ENCODE measurements at places on chromosomes 7 and 10.

DNA sequence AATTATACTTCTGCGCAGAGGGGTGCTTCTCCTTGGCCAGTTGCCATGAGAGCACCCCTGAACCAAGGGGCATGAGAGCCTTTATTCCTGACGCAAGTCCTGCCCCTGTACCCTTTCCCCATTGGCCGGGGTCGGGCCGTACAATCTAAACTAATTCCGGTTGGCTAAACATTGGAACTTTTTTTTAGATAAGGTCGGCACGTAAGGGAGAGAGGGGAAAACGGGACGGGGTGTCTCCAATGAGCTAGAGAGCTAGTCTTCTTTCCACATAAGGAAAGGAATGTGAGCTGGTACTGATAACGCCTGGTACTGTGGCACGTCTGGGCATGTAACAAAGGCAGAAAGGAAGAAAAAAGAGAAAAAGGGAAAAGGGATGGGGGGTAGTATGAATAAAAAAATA, 96.9 kb downstream of the CD36 start:
- DNase-seq: no peak

DNA sequence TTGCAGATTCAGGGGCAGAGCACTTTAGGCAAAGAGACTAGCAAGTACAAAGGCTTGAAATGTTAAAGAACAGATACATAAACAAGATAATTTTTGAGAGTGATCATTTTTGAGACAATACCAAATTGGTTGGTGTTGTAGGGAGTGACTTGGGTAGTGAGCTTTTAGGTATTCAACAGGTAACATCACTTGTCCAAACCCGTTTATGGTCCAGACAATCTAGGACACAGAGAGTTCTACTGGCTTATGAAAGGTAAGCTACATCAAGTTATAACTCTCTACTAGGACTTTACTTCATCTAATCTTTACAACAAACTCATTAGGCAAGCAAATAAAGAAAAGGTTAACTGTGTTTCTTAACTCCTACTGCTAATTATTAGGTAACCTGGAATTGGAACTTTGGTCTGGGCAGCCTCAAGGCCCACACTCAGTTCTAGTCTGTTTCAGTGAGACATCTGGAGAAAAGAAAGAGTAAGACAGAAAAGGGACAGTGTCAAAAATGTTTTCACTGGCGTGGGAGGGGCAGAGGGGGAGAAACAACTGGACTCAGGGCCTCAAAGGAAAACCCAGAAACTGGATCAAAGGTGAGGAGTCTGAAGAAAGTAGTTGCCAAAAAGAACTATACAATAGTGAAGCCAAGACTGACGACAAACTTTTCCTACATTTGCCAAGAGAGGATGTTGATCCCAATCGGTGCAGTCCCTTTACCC, 39.2 kb downstream of the GNAT3 start:
- DNase-seq: no peak

DNA sequence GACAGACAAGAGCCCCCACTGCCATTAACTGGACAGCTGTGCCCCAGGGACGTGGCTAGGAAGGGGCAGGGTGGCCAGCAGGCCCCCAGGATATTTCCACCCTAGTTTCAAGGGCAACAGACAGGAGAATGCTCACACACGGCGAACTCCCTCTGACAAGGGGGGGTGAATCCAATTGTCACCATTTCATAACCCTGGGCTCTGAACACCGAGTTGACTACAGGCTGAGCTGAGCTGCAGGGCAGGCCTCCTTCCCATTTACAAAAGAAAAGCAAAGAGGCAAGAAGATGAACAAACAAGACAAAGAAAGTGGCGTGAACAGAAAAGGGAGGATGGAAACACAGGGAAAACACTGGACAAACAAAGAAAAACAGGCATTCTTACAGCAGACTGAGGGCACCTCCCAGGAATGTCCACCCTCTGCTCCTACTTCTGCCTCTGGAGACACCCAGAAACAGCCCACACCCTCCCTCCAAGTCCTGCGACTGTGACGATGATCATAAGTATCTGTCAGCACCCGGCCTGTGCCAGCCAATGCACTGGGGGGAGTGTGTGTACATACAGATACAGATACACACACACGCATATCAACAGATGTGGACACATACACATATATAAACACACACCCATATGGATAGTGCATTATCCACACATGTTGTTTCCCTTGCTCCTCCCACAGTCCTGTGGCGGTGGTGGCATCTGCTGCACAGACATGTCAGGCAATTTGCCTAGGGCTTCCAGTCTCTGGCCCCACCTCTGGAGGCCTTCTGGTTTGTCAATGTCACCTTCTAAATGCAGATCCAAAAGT, 66.2 kb downstream of the FAM53B start:
- no peak for DNase-seq

- DNase-seq: no peak
Measured at GRCh38 chr7:65832281-65832680, 40.6 kb upstream of the VKORC1L1 start.

DNA sequence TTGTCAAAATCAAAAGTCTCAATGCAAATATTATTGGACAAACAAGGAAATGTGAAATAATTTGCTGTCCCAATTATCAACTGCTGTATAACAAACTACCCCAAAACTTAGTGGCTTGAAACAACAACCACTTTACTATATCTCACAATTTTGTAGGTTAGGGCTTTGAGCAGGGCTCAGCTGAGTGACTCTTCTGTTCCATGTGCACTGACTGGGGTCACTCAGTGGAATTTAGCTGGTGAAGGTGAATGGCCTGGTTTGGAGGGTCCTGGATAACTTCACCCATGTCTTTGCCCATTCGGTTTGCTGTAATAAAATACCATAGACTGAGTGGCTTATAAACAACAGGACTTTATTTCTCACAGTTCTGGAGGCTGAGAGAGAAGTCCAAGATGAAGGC, 3.7 kb upstream of the GSDME start:
- DNase-seq: no peak

- peak; percentile 8 for DNase-seq
Measured at GRCh38 chr10:31320550-31321211, 1.7 kb downstream of the ZEB1 start.

DNA sequence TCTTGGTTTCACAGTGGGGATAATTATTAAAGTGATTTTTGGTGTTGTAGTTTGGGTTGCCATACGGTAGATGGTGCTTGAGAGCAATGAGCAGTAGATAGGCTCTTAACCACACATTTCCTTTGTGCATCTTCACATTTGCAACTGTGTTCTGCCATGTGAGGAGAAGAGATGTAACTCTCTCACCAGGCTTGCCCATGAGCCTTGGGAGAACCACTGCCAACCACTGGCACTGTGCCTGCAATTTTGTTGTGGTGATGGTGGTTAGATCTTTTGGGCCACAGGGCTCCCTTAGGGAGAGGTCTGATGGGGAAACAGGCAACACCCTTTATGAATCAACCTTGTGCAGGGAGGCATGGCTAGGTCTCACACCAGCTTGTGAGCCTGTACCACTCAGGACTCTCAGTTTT, 204.3 kb downstream of the CCDC7 start:
- peak; percentile 24 for DNase-seq

- no peak for DNase-seq
Measured at GRCh38 chr7:141094336-141095070, 20.6 kb downstream of the TMEM178B start.

DNA sequence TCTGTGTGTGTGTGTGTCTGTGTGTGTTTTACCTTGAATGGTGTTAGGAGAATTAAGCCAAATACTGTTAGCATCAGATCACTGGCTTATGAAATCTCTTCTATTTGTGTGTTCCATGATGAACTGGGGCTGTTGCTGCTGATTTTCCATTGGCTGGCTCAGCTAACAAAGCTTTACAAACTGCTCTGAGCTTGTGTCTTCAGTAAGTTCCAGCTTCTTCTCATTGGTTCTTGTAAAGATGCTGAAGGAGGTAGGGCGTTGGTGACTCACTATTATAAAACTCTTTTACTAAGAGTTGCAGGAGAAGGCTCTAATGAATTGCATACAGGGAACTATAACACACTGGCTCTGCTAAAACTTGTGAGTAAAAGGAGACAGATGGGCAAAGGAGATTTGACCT, 136.4 kb upstream of the PRKCQ start:
- DNase-seq: no peak

GRCh38 chr7:44538798-44539668, 2.1 kb downstream of the NPC1L1 start:
- DNase-seq: no peak

- DNase-seq: no peak
Measured at GRCh38 chr10:12638781-12639180, 289.4 kb downstream of the CAMK1D start.

DNA sequence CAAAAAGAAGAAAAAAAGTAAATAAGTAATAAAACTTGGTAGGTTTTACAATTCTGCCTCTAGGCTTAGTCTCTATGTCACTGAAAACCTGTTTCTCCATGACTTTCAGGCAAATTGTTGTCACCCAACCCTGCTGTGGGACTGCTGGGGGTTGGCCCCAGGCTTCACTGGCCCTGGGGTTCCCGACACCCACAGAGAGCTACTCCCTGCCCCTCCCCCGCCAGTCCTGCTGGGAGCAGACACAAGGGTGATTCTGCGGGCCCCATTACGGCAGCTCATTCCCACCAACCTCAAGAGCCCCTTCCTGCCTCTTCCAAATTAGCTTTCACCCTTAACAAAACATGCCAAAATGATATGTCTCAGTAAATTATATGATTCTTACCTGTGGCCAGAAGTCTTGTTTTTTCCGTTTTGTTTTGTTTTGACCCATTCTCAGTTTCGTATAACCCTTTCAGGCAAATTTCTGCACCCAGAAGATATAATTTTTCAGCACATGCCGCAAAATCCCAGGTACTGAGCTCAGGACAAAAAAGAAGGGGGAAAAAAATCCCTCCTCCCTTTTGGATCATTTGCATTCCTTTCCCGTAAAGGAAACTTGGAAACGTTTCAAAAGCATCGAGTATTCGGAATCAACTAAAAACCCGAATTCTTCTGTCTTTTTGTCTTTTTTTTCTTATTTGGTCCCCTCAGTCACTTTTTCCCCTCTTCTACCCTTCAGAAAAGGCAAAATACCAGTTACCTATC, 27.8 kb downstream of the CHST15 start:
- DNase-seq: no peak

GRCh38 chr7:14133752-14134151, 144.3 kb upstream of the ETV1 start:
- DNase-seq: no peak

DNA sequence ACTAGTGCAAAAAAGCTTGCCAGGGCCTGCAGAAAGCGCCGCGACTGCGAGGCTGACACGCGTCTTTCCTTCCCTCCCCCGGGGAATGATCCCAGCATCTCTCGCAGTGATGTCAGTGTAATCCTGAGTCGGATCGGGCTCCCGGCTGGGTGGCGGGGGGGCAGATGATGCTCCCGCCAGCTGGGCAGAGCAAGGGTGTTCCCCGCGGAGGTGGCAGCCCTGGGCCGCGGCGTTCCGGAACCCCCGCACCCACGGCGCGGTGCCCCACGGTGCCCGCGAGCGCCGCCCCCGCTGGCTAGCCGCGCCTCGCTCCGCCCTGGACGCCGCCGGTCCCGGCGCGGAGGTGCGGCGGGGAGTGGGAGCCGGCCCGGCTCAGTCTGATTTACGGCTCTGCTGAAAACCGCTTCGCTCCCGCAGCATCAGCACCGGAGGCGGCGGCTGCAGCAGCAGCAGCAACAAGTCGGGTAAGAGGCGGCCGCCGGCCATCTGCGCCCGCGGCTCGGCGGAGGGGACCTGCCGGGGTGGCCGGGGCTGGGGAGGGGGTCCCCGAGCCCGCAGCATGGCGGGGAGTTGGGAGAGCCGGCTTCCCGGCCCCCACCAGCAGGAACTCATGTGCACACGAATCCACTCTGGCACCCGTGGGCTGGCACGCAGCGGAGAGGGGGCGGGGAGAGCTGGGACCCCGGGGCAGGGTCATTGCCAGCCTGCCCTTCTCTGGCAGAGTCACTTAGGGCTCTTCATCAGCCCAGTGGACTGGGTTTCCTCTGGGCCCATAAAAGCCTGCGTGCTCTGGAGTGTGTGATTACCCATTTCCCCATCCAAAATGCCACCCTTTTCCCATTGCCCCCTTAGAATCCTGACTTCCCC, at the start of gene ZNF365:
Gene ZNF365, plus strand, starts transcription at position 375 of the 867 bp plus-strand sequence. CDS start 1,825 bp downstream, outside the sequence.
- peak; percentile 40 for DNase-seq

DNA sequence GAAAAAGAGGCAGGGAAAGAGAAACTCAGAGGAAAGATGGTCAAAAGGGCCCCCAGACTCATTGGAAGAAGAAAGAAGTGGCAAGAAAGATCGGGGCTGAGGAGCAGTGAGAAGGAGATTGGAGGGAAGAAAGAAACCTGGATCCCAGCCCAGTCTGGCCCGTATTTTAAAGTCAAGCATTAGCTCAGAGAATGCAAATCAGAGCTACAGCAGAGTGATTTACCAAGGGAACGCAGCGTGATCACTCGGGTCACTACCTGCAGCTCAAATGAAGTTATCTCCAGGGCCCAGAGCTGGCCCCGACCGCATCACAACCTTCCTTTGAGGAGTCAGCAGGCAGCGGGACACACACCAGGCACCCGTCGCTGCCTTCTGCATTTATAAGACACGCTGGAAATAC, 72.8 kb downstream of the CARD11 start:
- no peak for DNase-seq

DNA sequence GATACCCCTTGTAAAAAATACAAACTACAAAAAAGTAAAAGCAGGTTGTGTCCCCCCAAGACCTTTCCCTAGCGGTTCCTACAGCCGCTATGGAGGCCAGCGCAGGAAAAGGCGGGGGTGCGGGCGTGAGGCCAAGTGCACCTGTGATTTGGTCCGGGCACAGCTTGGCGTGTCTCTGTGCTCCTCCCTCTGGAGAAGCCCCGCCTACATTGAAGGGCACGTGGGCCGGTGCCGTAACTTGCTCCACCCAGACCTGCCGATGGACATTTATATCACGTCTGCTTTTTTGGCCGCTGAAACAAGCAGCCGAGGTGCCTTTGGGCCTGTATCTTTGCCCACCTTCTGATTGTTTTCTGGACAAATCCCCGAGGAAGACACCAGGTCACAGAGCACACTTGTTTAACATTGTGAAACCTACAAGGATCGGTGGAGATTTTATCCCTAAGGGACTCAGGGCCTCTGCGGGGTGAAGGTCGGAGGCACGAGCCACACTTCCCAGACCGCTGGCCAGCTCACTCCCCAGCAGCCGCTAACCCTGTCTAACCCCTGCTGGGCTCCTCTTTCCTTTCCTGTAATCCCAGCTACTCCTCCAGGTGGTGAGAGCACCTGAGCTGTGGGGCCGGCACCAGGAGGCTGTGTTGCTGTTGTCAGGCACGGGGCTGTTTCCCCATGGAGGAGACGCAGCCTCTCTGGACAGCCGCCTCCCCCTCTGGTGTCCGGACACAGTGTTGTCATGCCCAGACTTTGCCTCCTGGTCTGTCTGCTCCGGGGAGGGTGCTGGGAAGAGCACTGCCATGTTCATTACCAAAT, 18.8 kb upstream of the INPP5A start:
- no peak for DNase-seq

- peak; percentile 60 for DNase-seq
Measured at GRCh38 chr10:32377458-32378259, 30.7 kb upstream of the EPC1 start.

Data from CD4-positive, alpha-beta T cell treated with Interleukin-2 at 100 ng/mL for 4 hours (primary cell).